NCI-H1436 treated with DMSO at 0.1 percent for 48 hours (cell line): ENCODE measurements at places on chromosomes 13 and 19.

DNA sequence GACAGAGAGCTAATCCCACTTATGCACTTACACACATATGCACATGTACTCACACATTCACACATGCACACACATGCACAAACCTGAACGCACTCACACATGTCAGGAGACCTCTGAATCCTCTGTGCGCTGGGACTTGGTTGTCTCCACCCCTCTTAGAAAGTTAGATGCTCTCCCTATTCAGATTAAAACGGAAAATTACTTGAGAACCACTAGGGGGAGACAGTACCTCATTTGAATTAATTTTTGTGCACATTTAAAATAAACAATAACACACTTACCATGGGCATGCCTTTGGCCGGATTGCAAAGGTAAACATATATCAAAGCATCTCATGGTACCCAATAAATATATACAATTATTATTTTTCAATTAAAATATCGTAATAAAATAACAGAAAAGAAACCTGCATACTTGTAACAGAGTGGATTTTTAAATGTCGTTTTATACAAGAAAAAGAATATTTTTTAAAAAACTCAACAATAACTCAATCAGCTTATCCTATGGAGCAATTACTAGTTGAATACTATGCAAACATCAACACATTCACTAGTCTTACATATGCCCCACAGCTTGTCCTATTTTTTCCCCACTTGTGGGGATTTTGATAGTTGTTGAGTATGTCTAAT is 9.5 kb upstream of the LILRB4 start:
- DNase-seq = no peak

DNA sequence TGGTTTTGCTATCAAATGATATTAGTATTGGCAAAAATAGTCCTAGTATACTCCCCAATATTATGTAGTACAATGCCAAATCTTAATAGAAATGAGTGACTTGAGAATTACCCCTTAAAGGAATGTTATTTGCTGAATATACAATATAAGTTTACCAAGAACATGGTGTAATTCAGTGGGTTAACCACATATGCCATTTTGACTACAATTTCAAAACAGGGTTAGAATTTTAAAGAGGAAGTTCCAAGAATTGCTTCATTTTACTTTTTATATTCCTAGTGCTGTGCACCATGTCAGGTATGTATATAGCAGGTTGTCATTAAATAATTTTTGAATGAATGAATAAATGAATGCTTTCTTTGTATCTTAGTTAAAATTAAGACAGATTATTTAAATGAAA is 66.3 kb downstream of the LMO7 start:
- no peak for DNase-seq

DNA sequence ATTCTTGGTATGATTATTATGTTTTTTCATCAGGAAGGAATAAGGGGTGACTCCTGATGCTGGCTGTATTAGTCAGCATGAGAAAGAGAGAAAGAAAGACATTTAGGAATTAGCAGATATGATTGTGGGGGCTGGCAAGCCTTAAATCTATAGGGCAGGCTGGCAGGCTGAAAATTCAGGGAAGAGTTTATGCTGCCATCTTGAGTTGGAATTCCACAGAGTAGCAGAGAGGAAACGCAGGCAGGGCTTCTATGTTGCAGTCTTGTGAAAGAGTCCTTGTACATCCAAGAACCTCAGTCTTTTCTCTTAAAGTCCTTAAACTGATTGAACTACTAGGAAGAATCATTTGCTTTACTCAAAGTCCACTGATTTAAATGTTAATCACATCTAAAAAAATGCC is 262.7 kb upstream of the SLC10A2 start:
- no peak for DNase-seq

GRCh38 chr13:70310396-70311119 is 202.3 kb upstream of the KLHL1 start:
- peak; percentile 78 for DNase-seq

- DNase-seq = no peak
Observed at GRCh38 chr13:94057618-94058186, 421.8 kb downstream of the DCT start.

DNA sequence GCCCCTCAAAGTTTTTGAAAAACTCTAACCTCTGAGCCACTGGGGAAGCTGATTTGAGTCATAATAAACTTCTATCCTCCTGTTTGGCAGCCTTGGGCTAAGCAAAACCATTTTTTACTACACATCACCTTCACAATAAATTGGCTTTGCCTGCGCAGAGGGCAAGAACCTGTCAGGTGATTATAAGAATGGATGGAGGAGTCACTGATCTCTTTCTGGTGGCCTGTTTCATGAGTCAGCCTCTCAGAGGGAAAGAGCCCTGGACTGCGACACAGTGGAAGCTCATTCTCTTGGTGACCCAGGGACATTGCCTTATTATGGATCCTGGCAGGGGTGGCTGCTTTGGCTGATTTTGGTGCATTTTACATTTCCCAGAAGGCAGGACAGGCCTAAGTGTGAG is 17.5 kb upstream of the PSG9 start:
- DNase-seq = no peak

DNA sequence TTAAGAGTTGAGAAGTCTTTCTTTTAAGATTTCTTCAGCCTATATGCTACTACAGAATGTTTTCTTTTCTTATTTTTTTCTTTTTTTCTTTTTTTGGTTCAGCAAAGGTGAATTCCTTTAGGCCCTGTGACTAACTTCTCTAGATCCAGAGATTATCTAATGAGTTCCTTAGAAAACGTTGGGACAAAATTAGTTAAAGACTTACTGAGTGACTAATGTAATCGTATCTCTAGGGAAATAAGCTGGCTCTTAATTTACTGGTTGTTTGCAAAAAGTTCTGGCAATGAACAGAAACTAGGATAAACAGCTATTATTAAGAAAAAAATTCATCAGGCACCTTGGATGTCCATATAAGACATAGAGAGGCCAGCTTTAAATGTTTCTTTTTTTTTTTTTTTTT is 30.7 kb upstream of the CSNK1A1L start:
- no peak for DNase-seq

DNA sequence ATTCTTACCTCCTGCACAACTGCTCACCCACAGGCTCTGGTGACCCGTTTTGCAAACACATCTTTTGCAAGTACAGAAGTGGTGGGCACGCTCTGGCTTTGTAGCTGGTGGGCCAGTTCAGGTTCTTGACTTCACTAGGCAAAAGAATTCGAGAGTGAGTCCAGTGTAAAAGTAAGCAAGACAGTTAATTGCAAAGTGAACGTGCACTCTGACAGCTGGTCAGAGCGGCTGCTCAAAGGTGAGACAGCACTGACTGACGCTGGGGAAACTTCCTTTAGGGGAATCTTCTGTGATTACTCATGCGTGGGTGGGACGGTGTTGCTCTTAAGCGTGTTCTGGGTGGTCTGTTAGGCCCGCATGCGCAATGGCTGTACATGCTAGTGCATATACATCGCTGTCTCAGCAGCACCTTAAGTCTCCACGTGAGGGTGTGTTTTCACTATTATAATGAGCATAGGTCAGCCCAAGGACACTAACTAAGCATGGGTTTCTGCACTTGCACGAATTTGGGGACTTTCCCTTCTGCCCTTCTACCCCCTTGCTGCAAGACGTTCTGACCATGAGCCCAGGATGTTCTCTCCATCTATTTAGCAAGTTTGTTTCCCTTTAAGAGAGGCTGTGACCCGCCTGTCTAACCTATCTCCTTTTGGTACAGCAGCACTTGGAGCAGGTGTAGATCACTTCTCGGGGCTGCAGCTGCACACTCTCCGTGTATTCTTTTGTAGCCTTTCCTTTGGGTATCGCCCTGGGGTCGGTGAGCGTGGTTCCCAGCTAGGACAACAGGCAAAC is 30.2 kb upstream of the CD33 start:
- no peak for DNase-seq

GRCh38 chr13:81568824-81569223 is 1227.9 kb upstream of the SPRY2 start:
- DNase-seq = no peak

DNA sequence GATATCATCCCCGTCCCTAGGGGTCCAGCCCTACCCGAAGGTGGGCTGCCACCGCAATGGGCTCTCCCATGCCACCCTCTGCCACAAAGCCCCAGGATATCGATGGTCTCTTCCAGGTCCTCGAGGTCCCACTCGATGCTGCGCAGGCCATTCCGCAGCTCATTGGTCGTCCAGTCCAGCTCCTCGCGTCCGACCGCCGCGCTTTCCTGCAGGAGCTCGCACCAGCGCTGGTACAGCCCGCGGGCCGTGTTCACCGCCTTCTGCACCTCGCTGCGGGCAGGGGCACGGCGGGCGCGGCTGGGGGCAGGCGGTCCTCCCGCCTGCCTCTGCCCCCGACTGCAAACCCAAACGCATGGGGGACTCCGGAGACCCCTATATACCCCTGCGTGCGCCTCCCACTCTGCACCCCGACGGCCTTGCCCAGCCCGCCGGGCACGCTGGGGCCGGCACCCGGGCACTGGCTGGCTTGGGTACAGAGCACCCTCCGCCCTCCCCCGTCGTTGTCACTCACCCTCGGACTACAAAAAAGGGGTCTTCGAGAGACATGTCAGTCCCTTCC is 468 bp downstream of the STX10 start:
- no peak for DNase-seq

DNA sequence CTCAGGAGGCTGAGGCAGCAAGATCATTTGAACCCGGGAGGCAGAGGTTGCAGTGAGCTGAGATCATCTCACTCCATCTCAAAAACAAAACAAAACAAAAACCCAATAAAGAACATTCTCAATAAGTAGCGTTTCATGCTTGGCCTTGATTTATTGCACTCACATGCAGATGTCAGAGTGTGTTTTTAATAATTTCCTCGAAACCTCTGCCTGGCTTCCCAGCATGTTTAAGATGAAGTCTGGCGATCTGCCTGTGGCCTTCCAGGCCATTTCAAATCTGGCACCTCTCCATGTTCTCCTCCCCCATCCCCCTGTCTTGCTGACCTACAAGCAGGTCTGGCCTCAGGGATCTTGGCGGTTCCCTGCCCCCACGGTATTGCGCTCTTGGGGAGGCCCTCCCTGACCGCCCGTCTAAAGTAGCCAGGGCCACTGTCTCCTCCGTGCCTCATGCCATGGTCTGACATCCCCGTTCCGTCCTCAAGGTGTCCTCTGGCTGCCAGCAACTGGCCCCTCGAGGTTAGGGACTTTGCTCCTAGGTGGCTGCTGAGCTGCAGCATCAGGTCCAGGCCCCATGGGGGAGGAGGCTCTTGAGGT is 1.6 kb downstream of the WDR88 start:
- DNase-seq = no peak

GRCh38 chr13:20658451-20659040 is 45.0 kb upstream of the IL17D start:
- no peak for DNase-seq

DNA sequence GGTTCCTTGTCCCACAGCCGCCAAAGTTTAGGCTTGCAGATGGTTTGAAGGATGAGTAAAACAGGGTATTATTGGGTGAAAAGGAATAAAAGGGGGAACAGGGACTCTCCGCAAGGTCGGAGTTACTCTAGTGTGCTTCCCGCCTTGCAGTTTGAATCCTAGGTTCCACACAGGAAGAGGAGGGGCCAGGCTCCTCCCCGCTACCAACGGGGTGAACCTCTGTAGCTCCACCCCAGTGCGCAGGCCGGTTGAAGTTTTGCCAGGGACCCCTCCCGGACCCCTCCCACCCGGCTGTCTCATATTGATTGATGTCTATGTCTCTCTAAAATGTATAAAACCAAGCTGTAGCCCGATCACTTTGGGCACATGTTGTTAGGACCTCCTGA is 11.6 kb upstream of the GTF2F2 start:
- DNase-seq = no peak

DNA sequence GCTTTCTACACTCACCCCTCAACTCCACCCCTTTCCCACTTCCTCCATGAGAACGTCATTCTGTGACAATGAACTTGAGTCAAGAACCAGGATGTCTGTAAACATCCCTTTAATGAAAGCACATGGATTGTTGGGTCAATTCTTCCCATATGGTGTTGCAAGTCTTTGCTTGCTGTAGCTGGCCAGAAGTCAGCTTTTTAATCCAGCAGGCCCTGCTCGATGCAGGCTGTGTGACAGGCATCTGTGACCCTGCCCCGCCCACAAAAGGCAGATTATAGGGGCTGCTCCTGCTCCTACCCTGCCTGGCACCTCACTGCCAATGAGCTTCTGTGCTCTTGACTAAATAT is 78.0 kb downstream of the STARD13 start:
- no peak for DNase-seq

- no peak for DNase-seq
Observed at GRCh38 chr19:17526922-17527321, 15.5 kb downstream of the PGLS start.

DNA sequence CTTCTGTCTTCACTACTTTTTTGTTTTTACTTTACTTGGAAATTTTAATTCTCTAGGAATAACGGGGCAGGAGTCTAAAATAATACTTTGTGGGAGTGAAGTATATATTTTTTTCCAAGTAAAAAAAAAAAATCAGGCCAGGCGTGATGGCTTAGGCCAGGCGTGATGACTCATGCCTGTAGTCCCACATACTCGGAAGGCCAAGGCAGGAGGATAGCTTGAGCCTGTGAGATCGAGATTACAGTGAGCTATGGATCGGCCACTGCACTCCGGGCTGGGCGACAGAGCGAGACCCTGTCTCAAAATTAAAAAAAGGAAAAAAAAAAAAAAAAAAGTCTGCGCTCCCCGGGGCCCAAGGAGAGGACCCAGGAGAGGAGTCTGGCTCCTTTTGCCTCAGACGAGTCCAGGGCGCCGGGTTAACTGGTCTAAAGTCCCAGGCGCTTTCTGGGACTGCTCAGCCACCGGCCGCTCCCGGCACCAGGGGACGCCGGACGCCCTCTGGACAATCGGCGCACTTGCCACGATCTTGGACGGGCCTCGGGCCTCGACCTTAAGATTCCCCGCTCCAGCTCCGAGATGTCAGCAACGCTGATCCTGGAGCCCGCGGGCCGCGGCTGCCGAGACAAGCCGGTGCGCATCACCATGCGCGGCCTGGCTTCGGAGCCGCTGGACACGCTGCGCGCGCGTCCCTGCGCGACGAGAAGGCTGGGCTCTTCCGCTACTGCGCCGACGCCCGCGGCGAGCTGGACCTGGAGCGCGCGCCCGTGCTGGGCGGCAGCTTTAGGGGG is 2.7 kb upstream of the ZFP82 start:
- no peak for DNase-seq

- no peak for DNase-seq
Observed at GRCh38 chr19:30161770-30162169, 210.4 kb upstream of the ZNF536 start.

GRCh38 chr13:26480246-26480855 is 77.1 kb upstream of the WASF3 start:
- DNase-seq = no peak

DNA sequence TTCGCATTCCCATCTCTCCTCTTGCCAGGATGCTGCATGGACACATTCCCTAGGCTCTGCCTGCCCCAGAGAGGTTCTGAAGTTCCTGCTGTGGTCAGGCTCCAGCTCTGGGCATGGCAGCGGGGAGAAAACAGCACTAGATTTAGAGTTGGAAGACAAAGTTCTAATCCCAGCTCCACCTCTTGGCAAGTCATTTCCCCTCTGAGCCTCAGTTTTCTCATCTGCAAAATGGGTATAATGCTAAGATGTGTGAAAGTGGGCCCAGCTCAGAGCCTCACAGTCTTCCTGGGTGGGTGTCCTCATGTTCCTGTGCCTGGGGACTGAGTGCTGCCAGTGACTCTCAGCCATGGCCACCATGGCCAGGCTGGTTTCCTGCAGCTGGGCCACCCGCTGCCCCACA is 9.6 kb downstream of the PEPD start:
- no peak for DNase-seq

GRCh38 chr13:94239135-94239534 is 240.3 kb downstream of the DCT start:
- DNase-seq = no peak
